ENCODE measurements at places on chromosomes 11 and 22.

DNA sequence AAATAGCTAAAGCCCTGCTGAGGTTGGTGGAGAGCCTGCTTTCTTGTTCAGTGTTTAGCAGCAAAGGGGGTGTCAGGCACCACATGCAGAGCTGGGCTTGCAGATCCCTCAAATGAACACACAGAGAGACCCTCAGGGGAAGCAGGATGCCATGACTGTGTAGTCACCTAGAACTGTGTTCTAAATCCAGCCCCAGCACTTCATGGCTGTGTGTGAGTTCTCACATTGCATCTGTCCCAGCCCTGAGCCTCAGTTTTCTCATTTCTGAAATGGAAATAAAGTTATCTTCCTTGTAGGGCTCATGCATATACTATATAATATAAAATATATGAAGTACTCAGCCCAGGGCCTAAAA lies 47.1 kb downstream of the CWC15 start:
- DNase-seq, result no peak

GRCh38 chr22:37563153-37564081 lies 3.1 kb downstream of the CDC42EP1 start:
- DNase-seq, result no peak

GRCh38 chr22:40635043-40635939 lies 1.2 kb downstream of the MRTFA start:
- DNase-seq, result no peak

DNA sequence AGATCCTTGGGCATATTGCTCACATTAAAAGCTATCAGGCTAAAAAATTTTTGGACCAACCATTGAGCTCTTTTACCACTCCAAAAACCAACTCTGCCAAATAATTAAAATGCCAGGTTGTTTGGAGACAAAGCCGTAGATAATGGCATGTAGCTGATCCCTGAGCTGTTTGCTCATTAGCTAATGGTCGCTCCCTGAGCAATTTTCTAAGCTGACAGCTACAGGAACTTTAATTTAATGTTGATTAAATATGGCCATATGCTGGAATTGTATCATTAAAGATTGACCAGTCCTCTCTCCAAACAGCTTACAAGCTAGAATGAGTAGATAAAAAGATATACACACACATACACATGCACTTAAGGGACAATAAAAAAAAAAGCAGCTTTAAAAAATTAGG lies 216.2 kb upstream of the ARHGAP20 start:
- DNase-seq, result no peak

DNA sequence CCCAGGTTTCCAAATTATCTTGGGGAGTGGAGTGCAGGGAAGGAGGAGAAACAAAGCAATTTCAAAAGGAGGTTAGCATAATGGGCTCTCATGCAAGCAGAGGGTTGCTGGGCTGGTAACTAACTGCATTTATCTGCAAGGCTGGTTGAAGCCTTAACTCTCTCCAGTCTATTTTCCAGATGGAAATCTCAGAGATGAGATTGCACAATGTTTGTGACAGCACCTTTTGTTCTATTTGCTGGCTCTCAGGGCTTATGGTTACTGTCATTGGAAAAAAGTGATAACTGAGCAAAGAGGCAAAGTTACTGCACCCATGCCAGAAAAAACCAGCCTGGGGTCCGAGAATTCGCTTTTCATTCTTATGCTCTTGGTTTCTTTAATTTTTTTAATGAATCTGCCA lies 33.2 kb downstream of the ABCC8 start:
- no peak for DNase-seq

DNA sequence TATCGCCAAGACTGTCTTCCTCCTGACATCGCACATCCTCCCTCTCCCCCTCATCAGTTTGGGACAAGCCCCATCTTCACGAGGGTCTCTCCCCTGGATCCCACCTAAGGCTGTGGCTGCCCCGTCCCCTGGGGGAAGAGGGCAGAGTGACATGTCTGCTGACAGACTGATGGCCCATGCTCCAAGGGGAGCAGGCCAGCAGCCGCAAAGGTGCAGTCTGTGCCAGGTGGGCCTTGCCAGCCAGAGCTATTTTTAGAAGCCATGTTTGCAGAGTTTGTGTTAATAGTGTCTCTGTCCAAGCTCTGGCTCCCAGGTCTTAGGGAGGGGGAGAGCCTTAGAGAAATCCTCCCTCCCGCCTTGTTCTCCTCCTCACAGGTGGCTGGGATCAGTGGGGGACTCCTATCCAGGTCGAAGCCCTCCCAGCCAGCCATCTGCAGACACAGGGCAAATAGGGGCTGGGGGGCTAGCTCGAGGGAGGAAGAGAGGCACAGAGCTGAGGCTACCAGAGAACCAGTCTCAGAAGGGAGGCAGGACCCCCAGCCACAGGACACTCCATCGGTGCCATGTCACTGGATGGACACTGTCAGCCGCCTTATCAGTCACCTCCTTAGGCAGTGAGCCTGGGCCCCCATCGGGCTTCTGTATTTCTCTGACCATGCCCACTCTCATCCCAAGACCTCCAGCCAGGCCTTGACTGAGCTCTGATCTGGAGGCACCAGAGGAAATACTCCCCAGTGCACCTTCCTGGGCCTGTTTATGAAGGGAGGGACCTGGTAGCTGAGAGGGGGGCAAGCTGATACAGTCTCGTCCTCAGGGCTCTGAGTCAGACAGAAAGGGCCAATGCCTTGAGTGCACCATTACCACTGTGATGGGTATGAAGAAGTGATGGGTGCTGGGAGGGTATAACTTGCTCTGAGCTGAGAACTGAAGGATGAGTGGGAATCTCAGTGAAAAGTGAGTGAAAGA lies 49.3 kb downstream of the CHRDL2 start:
- DNase-seq, result no peak

GRCh38 chr11:78083021-78083420 lies 3.4 kb upstream of the NDUFC2 start:
- DNase-seq, result no peak

GRCh38 chr22:39153220-39153717 lies 789 bp upstream of the CBX7 start:
- DNase-seq, result no peak

- DNase-seq, result no peak
These were observed 78.6 kb downstream of the PARVA start for GRCh38 chr11:12455938-12456337.

DNA sequence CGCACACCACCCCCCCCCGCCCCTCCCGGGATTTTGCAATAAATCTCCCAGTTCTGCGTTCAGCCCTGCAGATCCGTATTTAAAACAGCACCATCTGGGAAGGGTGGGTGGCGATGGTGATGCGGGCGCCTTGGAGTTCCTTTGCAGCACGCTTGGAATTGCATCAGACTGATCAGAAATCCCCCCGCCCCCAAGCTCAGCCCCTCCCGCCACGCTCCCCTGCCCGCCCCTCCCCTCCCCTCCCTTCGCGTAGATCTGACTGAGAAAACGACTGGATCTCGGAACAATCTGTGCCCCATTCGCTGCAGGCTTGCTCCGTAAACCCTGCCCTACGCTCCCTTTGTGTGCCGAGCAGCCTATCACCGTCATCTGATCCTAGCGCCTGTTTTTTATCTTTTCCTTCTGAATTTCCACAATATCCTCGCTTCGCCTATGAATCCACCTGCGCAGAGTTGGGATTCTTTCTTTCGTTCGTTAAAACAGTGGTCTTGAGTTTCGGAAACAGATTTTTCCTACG lies 18.1 kb upstream of the BDNF start:
- DNase-seq, result no peak

DNA sequence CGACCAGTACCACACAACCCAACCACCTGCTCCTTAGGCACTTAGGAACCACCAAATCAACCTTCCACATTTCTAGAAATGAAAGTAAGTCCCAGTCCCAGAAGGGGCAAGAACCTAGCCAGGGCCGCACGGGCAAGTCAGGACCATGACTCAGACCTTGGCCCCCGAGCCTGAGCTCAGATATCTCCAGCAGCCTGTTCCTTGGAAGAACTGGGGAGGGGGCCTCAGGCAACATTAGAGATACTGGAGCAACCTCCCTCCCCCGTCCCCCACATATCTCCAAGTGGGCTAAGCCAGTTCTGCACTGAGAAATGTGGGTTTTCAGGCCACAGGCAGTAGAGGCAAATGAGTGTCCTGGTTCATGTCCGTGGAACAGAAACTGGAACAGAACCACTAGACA lies 7.7 kb downstream of the ARAP1 start:
- DNase-seq, result no peak

GRCh38 chr22:25630447-25630846 lies 66.0 kb downstream of the GRK3 start:
- DNase-seq, result no peak

- DNase-seq, result no peak
These were observed 1.8 kb upstream of the RAB3IL1 start for GRCh38 chr11:61918938-61919704.

- DNase-seq, result no peak
These were observed 49.9 kb downstream of the TENM4 start for GRCh38 chr11:79390923-79391322.

DNA sequence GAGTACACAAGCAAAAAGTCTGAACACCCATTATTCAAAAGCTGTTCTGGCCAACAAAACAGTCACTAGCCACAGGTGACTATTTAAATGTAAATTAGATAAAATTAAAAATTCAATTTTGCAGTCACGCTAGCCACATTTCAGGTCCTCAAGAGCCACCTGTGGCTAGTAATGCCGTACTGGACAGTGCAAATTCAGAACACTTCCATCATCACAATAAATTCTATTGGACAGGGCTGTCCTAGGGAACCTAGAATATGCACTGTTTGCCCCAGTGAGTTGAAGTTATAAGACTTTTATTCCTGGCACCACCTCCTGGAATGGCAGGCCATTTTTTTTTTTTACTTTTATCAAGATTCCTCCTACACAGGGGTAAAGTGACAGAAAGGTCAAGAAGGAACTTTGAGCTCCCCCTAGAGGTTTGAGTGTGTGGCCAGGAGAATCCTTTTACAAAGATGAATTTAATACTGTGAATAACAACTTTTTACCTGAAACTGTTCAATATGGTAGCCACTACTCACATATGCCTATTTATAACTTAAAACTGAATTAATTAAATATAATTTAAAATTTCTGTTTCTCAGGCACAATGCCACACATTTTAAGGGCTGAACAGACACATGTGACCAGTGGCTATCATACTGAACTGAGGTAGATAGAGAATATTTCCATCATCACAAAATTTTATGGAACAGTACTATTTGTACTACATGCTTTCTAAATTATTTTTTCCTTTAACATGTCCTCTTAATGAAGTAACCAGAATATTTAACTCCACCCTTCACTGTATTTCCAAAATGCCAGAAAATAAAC lies 6.5 kb downstream of the MSANTD2 start:
- DNase-seq, result no peak

- DNase-seq, result no peak
These were observed 169.9 kb upstream of the CCDC90B start for GRCh38 chr11:83456075-83456474.
